Fibroblast of lung (primary cell): ENCODE measurements at places on chromosomes 3 and 15. TPM values are rescaled to one million over a fixed set of nuclear protein-coding genes. Genes with fewer than 3 reads are reported as not detected.

- H3K27me3 ChIP-seq: no peaks in the 10 kb centered on the region
- H3K4me3 ChIP-seq: no peak overlapping the region
- H3K27ac ChIP-seq: no peak overlapping the region
- no peaks in the 10 kb centered on the region for H3K4me1 ChIP-seq
- no peak for DNase-seq
- no peaks in the 10 kb centered on the region for H3K36me3 ChIP-seq
These were observed 125.6 kb upstream of the TBL1XR1 start for GRCh38 chr3:177322881-177323280.

DNA sequence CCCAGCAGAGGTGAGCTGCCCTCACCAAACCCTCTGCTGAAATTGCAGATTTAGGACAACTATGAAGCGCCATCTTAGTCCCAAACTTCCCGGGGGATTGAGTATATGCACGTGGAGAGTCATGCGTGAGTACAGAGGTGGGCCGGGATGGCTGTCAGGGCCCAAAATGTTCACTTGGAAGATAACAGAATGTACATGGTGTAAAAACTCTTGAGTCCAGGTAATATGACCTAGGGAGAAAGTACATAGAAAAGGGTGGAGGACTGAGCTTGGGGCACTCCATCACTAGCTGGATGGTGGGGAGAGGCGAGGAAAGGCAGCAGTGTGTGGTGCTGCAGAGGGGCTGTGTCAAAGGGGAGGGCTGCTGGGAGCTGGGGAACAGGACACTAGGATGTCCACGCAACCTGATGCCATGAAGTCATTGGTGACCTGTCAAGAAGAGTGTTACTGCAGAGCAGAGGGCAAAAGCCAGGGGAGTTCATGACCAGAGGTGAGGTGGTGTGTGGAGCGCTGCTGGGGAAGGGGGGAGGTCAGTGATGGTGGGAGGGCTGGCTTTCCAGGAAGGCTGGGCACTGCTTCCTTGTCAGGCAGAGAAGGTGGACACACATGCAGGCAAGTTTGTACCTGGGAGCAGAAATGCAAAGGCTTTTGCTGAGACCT is 236.2 kb upstream of the LYSMD4 start:
- no peak overlapping the region for H3K27ac ChIP-seq
- no peaks in the 10 kb centered on the region for H3K27me3 ChIP-seq
- no peak for DNase-seq
- H3K4me1 ChIP-seq: no peaks in the 10 kb centered on the region
- H3K4me3 ChIP-seq: no peak overlapping the region

DNA sequence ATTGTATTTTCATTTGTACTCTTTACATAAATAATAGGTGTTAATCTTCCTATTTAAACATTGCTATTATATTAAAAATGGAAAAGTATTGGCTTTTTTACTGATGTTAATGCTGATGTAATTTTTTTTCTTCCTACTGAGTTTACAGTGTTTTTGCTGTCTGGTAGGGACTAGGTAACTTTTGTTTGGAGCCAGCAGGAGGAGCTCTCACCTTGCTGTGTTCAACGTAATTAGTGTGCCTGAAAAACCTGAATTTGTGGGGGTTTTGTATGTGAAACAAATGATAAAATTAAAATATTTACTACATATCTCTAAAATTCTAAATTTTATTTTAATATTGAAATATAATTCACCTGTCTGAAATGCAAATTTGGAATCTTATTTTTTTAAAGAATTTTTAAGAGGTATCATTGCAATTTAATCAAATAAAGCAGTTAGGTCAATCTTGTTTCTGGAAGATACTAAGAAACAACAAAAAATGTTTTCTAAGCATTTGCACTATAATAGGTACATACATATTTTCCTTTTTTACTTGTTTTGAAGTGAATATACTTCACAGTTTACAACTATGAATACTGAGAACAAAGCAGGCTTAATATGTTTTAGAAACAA is 48.8 kb downstream of the EPHA6 start:
- no peak overlapping the region for H3K4me3 ChIP-seq
- no peaks in the 10 kb centered on the region for H3K27me3 ChIP-seq
- no peak overlapping the region for H3K27ac ChIP-seq
- H3K36me3 ChIP-seq: no peaks in the 10 kb centered on the region
- no peaks in the 10 kb centered on the region for H3K4me1 ChIP-seq

- no peaks in the 10 kb centered on the region for H3K4me1 ChIP-seq
- no peaks in the 10 kb centered on the region for H3K36me3 ChIP-seq
- H3K4me3 ChIP-seq: no peak overlapping the region
- no peaks in the 10 kb centered on the region for H3K27me3 ChIP-seq
- no peak overlapping the region for H3K27ac ChIP-seq
These were observed 270.5 kb upstream of the P2RY1 start for GRCh38 chr3:152564459-152564858.

- no peaks in the 10 kb centered on the region for H3K27me3 ChIP-seq
- no peaks in the 10 kb centered on the region for H3K4me1 ChIP-seq
- no peak overlapping the region for H3K4me3 ChIP-seq
- no peak overlapping the region for H3K27ac ChIP-seq
- no peaks in the 10 kb centered on the region for H3K36me3 ChIP-seq
- no peak for DNase-seq
These were observed 212.1 kb downstream of the GBE1 start for GRCh38 chr3:81549388-81549787.

DPPA2 gene
- polyA plus RNA-seq: not detected in 2 replicates

DNA sequence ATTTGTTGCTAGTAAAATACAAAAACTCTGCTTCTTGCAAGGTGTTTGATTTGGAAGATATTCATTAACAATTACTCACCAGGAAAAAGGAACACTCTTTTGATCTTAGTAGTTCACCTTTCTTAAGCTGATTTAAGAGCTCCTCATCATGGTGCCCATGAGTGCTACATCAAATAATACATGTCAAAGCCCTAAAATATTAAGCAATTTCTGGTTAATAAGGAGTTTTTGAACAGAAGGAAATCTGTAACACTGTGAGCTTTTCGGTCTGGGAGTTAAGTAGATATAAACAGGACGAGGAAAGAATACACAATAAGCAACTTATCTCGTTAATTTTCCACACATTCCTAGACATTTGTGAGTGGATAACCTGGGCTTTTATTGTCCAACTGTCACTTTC is 83.9 kb upstream of the DCBLD2 start:
- peak; percentile 61 for DNase-seq
- peak overlapping the region; percentile 57 for H3K27ac ChIP-seq
- no peak overlapping the region for H3K4me3 ChIP-seq
- peaks cover 11% of the 10 kb centered on the region for H3K4me1 ChIP-seq

DNA sequence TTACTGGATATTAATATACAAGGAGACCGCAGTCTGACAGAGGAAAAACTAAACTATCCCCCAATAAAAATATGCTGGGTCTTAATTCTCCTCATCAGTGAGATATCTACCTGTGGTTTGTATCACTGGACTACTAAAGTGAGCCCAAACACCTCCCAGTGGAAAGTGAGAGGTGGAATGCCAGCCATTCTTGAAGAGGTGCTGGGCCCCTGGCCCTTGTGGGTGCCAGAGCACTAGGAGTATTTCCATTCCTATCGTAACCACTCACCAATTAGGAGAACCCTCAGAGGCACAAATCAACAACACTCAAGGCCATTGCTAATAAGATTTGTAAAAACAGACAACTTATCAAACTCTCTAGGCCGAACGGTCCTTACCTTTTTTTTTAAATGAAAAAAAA is 121.5 kb upstream of the TSPAN3 start:
- H3K36me3 ChIP-seq: no peaks in the 10 kb centered on the region
- H3K4me1 ChIP-seq: no peaks in the 10 kb centered on the region
- no peak overlapping the region for H3K27ac ChIP-seq
- no peak for DNase-seq
- no peaks in the 10 kb centered on the region for H3K27me3 ChIP-seq

SYNPR gene
- polyA plus RNA-seq: not detected in 2 replicates

DNA sequence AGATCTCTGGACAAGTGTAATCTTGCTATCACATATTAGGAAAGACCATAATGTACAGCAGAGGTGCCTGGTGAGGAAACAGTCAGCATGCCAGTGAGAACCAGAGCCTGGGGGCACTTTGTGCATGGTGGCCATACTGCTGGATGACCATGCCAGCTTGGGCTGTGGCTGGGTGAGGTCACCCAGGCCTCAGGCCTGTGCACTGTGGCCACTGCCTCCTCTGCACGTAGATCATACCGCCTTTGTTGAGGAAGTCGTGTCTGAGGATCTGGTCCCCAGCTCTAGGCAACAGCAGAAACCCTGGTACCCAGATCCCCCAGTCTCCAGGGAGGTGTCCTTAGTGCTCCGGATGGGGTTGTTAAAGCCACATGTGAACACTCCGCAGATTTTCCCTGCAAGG is 38.9 kb downstream of the ZNF710 start:
- H3K4me1 ChIP-seq: peaks cover 24% of the 10 kb centered on the region
- H3K4me3 ChIP-seq: no peak overlapping the region
- H3K36me3 ChIP-seq: no peaks in the 10 kb centered on the region
- no peak for DNase-seq

GFM1 gene
- 30.5 and 31.4 TPM in 2 replicates for polyA plus RNA-seq

DNA sequence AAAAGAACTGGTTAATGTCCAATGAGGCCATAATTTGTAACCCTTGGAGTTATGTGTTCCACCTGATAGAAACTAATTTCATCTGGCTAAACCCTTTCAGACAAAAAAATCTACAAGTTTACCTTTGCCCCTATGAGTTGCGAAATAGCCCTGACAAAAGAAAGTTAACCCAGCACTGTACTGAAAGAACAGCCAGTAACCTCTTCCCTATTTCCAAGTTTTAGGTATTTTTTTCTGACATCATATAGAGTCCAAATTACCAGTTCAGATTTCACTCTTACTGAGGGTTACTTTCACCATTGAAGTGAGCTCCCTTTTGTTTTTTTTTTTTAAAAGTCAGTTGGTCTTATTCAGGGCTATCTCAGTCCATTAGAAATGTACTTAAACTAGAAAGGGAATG is 42.8 kb upstream of the PTPRG start:
- no peaks in the 10 kb centered on the region for H3K36me3 ChIP-seq
- no peaks in the 10 kb centered on the region for H3K27me3 ChIP-seq
- H3K4me3 ChIP-seq: no peak overlapping the region
- no peaks in the 10 kb centered on the region for H3K4me1 ChIP-seq

GRCh38 chr3:32009101-32009500 is 27.6 kb downstream of the ZNF860 start:
- no peak overlapping the region for H3K4me3 ChIP-seq
- no peaks in the 10 kb centered on the region for H3K27me3 ChIP-seq
- no peak for DNase-seq
- H3K36me3 ChIP-seq: no peaks in the 10 kb centered on the region
- no peak overlapping the region for H3K27ac ChIP-seq

GRCh38 chr15:100339999-100340398 is 1.8 kb downstream of the ADAMTS17 start:
- no peak overlapping the region for H3K4me3 ChIP-seq
- H3K27me3 ChIP-seq: no peaks in the 10 kb centered on the region
- no peaks in the 10 kb centered on the region for H3K4me1 ChIP-seq
- no peak for DNase-seq
- H3K36me3 ChIP-seq: no peaks in the 10 kb centered on the region

GP9 gene
- not detected in 2 replicates for polyA plus RNA-seq

- H3K27me3 ChIP-seq: no peaks in the 10 kb centered on the region
- H3K36me3 ChIP-seq: peaks cover 2% of the 10 kb centered on the region
- no peak overlapping the region for H3K4me3 ChIP-seq
- no peak overlapping the region for H3K27ac ChIP-seq
- peak; percentile 52 for DNase-seq
These were observed 50.4 kb upstream of the ADCY5 start for GRCh38 chr3:123499322-123499721.

PKM gene
- 2,521 and 3,546 TPM in 2 replicates for polyA plus RNA-seq

MED12L gene
- polyA plus RNA-seq: 0.21 and 0.94 TPM in 2 replicates

DNA sequence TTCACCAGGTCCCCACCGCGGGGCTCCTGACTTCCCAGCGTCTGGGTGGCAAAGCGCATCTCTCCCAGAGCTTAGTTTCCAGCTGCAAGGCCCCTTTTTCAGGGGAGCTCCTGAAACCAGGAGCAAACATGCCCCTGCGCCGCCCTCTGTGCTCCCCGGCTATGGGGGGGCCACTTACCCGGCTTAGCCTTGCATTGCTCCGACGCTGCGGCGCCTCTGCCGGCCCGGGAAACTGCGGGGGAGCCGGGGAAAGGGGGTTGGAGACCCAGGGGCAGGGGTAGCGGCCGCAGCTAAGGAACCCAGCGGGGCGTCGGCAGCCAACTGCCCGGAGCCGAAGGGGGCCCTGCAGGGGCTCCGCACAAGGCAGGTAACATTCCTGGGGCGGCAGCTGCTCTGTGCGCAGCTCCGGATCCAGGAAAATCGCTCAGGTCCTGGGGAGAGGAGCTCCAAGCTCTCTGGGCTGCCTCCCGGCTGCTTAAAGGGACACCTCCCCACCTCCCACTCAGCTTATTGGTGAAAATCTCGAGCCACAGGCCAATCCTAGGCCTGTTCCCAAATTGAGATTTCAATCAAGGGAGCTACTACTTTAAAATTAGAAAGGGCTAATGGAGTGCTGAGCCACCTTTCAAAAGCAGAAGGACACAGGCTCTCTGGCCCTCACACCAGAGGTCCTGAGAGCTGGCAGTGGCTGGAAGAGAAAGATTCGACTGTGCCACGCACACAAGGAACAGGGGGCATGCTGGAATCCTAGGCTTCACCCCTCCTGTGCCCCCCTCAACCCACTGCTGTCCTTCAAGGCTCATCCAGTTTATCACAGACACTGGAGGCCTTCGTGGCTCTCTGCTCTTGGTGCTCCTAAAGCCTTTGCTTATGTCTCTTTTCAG is 42.7 kb upstream of the PRICKLE2 start:
- peaks cover 14% of the 10 kb centered on the region for H3K4me1 ChIP-seq
- peak overlapping the region; percentile 71 for H3K27ac ChIP-seq
- peak; percentile 78 for DNase-seq
- no peaks in the 10 kb centered on the region for H3K36me3 ChIP-seq
- H3K27me3 ChIP-seq: no peaks in the 10 kb centered on the region

- no peak for DNase-seq
- H3K27me3 ChIP-seq: no peaks in the 10 kb centered on the region
- H3K4me3 ChIP-seq: no peak overlapping the region
- no peaks in the 10 kb centered on the region for H3K36me3 ChIP-seq
These were observed 31.2 kb downstream of the EDC3 start for GRCh38 chr15:74664670-74665069.

DNA sequence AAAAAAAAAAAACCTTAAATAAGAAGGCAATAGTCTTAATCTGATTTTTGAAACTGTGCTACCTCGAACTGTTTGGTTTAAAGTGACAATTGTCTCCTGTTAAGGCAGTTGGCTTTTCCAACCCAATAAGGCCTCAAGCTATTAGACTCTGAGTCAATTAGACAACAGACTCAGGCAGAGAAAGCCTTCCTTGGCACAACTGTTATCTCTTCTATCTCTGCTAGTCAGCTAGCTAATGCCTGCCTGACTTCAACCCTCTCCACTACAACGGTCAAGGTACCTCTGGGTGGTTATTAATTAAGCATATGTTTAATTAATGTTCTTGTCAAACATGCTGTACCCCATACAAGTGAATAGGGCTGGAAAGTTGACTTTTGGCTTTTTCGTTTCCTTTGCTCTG is 110.2 kb upstream of the NLGN1 start:
- H3K27ac ChIP-seq: no peak overlapping the region
- DNase-seq: no peak
- H3K4me3 ChIP-seq: no peak overlapping the region
- H3K4me1 ChIP-seq: no peaks in the 10 kb centered on the region
- H3K27me3 ChIP-seq: no peaks in the 10 kb centered on the region

- H3K4me3 ChIP-seq: no peak overlapping the region
- no peaks in the 10 kb centered on the region for H3K27me3 ChIP-seq
- H3K36me3 ChIP-seq: no peaks in the 10 kb centered on the region
- H3K27ac ChIP-seq: no peak overlapping the region
These were observed 120.4 kb downstream of the GABRG3 start for GRCh38 chr15:27091270-27091940.
